ENCODE measurements at places on chromosomes 6 and 20. TPM values are rescaled to one million over a fixed set of nuclear protein-coding genes. Genes with fewer than 3 reads are reported as not detected.
A peak's percentile ranks its signal among the peaks of the same experiment; 100 is the strongest.

- peak; percentile 40 for DNase-seq
Observed at GRCh38 chr20:23528867-23529431, 38.0 kb downstream of the CST8 start.

GRCh38 chr20:53359425-53359824, 234.2 kb downstream of the ZNF217 start:
- DNase-seq, result no peak

- no peak for DNase-seq
Observed at GRCh38 chr6:117451671-117452070, 25.9 kb upstream of the ROS1 start.

DNA sequence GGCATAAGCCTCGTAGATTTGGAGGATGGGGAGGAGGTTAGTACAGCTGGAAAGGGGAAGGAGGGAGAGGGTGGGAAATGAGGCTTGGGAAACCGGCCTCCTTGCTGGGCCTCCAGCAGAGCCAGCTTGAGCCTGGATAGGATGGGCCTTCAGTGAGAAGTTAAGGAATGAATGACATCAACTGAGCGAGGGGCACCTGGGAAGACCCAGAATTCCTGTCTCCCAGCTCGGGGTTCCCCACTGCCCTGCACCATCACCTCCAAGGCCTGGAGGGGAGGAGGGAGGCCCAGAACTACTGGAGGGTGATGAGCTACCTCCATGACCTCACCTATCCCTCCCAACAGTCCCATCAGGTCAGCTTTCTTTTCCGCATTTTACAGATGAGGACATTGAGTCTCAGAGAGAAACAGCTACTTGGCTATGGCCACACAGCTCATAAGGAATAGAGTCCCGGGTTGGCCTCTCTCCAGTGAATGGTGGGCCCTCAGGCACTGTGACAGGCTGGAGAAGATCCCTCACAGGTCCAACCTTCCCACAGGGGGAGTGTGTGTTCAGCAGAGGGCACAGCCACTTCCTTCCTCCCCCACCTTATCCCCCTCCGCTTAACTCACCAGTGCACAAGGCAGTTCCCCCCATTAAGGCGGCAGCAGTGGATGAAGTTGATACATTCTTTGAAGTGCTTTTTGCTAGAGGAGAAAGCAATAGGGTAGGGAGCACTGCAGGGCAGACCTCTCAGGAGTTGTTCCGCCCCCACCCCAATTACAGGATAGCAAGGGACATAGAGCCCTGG, 6.8 kb downstream of the DUSP15 start:
- DNase-seq, result no peak

DNA sequence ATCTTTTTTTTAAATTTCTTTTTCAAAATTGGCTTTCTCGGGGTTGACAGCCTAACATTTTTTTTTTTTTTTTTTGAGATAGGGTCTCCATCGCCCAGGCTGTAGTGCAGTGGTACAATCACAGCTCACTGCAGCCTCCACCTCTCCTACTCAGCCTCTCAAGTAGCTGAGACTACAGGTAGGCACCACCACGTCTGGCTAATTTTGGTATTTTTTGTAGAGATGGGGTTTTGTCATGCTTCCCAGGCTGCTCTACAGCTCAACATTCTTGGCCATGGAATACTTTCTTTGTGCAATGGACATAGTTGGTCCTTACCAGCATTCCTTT, 6.4 kb upstream of the CTNNBL1 start:
- no peak for DNase-seq

- no peak for DNase-seq
Observed at GRCh38 chr20:58621906-58622548, 29.1 kb upstream of the STX16 start.

DNA sequence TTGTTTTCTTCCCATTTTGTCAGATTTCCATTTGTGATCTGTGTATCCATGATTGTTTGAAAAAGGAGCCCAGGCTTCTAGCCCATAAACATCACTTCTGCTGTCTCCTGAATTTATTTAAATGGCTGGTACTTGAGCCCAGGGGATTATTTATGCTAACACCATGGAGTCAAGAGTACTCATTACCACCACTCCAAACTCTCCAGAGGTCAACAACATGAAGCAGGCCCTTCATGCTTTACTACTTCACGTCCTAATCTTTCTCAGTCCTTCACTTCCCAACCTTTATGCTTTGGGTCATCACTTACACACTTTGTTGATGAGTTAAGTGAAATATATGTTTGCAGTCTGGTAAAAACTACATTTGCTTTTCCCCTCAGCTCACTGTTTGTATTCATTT, 247.8 kb downstream of the BMP2 start:
- DNase-seq, result no peak

- DNase-seq, result peak; percentile 27
Observed at GRCh38 chr6:159693894-159694545, 979 bp upstream of the SOD2 start.

DNA sequence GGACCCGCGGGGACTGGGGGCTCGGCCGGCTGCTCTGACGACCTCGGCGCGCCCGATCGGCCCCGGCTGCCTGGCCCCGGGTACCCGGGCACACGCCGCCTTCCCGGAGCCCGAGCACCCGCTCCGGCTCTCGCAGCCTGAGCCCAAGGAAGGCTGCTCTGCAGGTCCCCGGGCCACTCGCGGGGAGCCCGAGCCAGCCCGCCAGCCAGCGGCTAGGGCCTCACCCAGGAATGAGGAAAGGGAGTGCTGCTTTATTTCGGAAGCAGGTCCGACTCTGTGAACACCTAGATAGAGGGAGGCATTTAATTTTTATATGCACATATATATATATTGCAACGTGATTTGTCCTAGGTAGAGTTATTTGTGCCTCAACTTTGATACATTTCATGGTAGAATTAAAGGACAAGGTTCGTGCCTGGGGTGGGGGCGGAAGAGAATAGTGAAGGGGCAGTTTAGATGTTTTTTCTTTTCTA, 15.5 kb downstream of the FOXA2 start:
- no peak for DNase-seq

DNA sequence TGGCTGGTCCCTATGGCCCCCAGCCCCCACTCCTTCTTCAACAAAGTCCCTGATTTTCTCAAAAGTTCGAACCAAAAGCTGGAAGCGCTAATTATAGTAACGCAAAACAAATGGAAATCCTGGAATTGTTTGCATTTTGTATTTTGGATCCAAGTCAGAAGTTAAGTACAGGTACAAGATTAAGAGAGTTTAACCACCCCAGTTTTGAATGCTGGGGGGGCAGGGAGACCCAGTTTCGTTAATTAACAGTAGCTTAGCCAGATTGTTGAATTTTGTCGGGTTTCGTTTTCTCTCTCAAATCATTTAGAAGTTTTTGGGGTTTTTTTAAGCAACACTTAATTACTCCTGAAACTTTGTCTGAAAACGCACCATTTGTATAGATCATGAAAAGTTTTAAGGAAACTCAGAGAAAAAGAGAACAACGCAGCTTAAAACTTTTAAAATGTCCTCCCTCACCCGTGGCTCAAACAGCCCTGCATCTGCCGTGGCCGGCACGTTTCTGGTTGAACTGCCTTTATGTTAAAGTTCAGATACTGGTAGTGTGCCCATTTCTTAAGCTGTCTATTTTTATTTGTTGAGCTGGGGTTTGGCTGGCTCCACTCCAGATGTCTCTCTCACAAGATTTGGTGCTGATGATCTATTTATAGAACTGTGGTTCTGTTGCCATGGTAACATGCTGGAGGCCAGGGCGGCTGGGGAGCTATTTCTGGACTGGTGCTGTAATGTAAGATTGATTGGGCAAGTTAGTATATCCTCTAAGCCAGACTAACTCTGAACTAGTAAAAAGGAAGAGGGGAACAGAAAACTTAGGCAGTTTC, 55.0 kb downstream of the GNAS start:
- no peak for DNase-seq

- DNase-seq, result no peak
Observed at GRCh38 chr6:169101981-169102380, 151.7 kb downstream of the THBS2 start.

DNA sequence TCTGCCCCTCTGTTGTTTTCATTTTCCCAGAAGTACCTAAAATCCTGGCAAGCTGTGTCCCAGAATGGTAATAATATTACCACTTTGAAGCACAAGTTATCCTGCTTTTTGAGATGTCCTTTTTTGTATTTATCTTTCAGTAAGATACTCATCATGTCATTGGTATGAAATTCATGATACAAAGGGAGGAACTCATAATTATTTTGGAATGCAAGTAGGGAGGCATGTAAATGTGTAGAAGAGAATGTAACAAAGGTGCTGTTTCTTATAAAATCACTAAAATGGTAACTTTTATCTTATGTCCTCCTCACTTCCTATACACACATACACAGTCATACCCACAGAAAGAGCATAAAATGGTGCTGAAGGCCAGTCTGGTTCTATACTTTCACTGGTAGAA, 109.9 kb downstream of the CD2AP start:
- no peak for DNase-seq

GRCh38 chr20:46512943-46513844, at the start of gene ZNF334:
Gene ZNF334, minus strand, starts transcription at chr20:46513559. Its CDS starts 1,457 bp downstream, at chr20:46512102.
- peak; percentile 91 for DNase-seq

- DNase-seq, result no peak
Observed at GRCh38 chr6:158648682-158649131, 1.1 kb upstream of the SYTL3 start.

- no peak for DNase-seq
Observed at GRCh38 chr20:33352258-33353012, 48.9 kb downstream of the CDK5RAP1 start.

DNA sequence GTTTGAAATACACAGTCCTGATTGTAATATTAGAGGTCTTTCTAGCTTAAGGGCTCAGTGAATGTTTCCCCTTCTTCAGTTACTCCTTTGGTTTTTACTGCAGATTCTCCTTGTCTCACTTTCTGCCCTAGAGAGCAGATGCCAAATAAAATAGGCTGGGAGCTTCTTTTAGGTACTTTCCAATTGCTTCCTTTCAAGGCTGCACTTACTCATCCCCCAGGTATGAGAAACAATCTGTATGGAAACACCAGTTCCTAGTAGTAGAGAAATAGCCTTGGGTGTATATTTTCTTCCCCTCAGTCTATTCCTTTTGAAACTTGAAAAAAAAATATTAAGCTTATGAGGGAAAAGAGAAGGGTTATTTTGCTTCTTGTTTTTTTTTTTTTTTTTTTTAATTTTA, 139.7 kb downstream of the PAK5 start:
- DNase-seq, result no peak

- no peak for DNase-seq
Observed at GRCh38 chr20:57432862-57433491, 41.8 kb downstream of the RBM38 start.

GRCh38 chr6:82624251-82624650, 260.6 kb downstream of the TPBG start:
- peak; percentile 32 for DNase-seq

DNA sequence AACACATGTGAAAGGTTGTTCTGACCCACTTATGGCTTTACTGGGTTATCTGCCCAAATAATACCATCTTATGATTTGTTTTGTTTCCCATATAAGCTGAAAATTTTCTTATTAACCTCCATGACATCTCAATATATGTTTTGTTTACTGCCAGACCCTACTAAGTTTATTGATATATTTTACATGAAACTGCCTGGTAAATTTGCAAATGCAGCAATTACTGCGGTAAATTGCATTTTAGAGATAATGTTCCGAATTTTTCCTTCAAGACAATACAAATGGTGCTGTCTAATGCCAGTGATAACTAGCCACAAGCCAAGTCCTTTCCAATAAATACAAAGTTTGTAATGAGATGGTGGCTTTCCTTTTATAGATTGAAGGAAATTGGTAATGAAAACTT, 275.9 kb downstream of the SAMD5 start:
- no peak for DNase-seq

- no peak for DNase-seq
Observed at GRCh38 chr20:17951323-17951722, 17.3 kb downstream of the SNX5 start.

DNA sequence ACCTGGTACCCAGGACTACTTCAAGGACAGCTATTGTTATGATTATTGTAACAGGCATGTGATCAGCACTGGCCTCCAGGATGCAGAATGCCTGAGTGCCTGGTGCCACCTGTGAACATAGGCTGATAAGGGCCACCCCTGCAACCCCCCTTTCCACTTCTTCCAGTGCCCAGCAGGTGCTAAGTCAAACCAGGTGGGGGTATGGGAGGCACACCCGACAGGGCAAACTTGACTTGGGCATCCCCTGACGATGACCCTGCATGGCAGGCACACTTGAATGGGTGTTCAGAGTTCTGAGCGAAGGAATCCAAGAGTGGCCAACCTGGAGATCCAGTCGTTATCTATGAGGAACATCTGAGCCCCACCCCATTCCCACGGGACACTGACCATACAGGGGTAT, 3.4 kb downstream of the ADA start:
- peak; percentile 47 for DNase-seq

GRCh38 chr6:50974319-50974718, 155.6 kb downstream of the TFAP2B start:
- no peak for DNase-seq

GRCh38 chr6:127348028-127348661, 4.7 kb upstream of the ECHDC1 start:
- no peak for DNase-seq

The LKAAEAR1 gene
- total RNA-seq, result not detected

The WASF1 gene
- 28.6 TPM for total RNA-seq

The ZC3H12D gene
- total RNA-seq, result 0.15 TPM

The SERPINB1 gene
- 18.4 TPM for total RNA-seq

The BACH2 gene
- total RNA-seq, result 2.6 TPM

The MUC22 gene
- total RNA-seq, result not detected

The GPX5 gene
- total RNA-seq, result not detected

The DEFB115 gene
- not detected for total RNA-seq

The COL9A1 gene
- 7.8 TPM for total RNA-seq

The FAM217B gene
- total RNA-seq, result 22.8 TPM

The MAS1 gene
- 0.02 TPM for total RNA-seq

The HLA-DQB2 gene
- not detected for total RNA-seq

The PTP4A1 gene
- 85.9 TPM for total RNA-seq

The C2 gene
- 0.86 TPM for total RNA-seq

The C4B gene
- total RNA-seq, result 2.7 TPM
